ENCODE measurements at places on chromosomes 5 and 9.

GRCh38 chr5:43313854-43314457 lies 744 bp upstream of the HMGCS1 start:
- DNase-seq = no peak

DNA sequence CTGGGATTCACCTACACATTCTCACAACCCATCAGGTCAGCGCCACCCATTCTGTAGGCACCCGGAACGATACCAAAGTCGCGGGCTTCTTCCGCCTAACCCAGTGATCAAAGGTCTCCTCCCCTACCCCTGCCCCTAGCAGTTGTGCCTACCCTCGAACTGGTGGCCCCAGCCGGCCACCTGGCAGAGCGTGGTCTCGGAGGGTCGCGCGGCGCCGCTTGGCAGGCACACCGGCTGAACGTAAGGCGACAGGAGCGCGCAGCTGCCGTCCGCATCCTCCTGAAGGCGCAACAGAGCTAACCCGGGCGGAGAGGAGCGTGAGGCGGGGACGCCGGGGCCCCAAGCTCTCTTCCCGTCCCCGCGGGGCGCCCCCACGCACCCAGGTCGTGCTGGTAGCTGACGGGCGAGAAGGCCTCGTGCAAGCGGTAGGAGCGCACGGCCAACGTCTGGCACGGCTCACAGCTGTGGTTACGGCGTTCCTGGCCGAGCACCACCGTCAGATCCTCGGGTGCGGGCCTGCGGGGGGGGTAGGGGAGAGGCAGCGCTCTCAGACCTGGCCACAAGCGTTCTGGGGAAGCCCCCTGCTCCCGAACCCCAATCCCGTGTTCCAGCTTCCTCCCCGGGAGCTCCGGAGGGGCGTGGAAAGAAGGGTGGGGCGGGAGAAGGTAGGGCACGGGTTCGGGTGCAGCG lies 2.8 kb upstream of the PFN3 start:
- DNase-seq = peak; percentile 77

DNA sequence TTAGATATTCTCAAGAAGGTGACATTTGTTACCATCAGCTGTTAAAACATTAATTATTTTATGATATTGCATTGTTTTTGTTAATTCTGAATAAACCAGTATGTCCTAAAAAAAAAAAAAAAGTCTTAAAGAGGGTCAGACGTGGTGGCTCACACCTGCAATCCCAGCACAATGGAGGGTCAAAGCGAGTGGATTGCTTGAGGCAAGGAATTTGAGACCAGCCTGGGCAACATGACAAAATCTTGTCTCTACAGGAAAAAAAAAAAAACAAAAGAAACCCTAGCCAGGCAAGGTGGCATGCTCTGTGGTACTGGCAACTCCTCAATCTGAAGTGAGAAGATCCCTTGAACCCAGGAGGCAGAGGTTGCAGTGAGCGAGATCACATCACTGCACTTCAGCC lies 46.8 kb downstream of the CYLC2 start:
- no peak for DNase-seq

DNA sequence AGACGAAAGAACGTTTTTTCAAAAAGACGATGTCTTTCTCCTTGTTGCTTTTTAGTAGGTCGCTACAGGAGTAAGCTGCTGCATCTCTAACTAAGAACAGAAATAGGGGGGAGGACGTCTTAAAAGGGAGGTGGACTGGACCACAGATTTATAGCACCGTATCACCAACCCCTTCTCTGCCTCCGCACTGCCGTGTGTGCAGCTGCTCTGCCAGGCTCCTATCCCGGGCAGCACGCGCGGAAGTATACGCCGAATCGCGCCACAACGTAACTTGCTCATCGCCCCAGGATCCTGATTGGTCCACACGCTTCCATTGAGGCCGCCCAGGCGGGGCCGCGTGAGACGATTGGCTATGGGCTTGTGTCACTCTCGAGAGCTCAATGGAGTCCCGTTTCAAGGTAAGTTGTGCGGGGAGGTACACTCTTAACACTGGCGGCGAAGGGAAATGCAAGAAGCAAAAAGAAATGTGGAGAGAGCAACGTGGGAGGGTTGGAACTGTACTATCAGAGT lies at the start of gene ELAVL2:
Gene ELAVL2, minus strand, starts transcription at position 121 of the 510 bp plus-strand sequence. CDS start 64,006 bp downstream, outside the sequence.
- DNase-seq = peak; percentile 23

DNA sequence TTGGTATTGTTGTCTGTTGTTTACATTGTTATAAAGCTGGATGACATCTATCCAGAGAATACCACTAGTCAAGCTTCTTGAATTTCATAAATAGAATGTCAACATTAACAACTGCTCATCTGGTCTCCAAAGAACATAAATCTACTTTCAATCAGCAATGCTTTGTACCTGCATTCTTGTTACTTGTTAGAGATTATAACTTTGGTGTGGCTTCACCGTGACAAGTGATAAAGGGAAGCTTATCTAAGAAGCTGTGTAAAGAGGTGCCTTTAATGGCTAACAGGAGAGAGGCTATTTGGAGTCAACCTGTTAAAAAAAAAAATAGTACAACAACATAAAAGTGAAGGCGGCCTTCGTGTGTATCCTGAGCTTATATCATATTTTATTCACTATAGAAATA lies 41.8 kb downstream of the MUSK start:
- DNase-seq = no peak

GRCh38 chr5:173201636-173202265 lies 33.3 kb downstream of the NKX2-5 start:
- DNase-seq = no peak

- DNase-seq = no peak
These were observed 219.3 kb upstream of the TRIM32 start for GRCh38 chr9:116467740-116468351.

DNA sequence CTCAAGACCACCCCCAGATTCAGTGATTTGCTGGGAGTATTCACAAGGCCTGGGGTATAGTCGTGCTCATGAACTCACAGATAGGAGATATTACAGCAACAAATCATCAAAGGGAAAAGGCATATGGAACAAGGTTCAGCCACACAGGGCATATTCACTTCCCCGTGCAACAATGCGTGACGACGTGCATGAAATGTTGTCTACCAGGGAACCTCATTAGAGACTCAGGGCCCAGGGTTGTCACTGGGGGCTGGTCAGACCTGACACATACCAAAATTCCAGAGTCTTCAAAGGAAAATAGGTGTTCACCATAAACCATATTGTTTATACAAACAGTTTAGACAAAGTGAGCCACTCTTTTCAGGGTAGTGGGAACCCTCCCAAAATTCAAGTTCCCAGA lies 212.4 kb downstream of the RFK start:
- no peak for DNase-seq

DNA sequence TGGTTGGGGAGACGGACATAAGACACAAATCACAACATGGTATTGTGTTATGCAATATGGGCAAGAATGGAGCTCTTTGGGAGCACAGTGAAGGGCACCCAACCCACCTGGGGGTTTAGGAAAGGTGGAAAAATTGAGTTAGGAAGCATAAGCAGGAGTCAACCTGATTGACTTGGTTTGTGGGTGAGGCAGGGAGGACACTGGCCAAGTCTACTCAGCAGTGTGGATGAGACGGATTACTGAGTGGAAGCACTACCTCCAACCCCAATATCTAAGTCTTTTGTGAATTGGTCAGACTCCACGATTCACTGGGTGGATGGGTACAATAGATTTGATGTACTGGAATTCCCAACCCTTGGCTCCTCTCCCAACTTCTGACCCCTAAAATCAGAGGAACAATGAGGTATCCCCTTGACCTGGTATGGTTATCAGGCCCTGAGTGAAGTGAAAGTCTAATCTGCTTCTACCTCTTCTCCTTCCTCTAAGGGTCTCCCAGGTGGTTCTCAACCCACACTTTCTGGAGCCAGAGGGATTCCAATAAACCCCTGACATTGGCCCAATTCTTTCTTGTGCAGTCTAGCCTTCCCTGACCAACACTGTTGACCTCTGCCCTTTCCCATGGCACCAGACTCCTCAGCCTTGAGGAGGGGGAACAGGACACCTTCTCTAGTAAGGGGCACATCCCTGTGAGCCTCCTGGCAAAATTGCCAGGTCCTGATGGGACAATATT lies 5.2 kb downstream of the EGR1 start:
- no peak for DNase-seq

DNA sequence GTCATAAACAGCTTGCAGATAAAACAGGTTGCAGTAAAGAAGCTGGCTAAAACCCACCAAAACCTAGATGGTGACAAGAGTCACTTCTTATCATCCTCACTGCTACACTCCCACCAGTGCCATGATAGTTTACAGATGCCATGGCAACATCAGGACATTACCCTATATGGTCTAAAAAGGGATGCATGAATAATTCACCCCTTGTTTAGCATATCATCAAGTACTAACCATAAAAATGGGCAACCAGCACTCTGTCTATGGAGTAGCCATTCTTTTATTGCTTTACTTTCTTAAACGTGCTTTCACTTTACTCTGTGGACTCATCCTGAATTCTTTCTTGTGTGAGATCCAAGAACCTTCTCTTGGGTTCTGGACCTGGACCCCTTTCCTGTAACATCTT lies 6.7 kb upstream of the SOX30 start:
- no peak for DNase-seq

GRCh38 chr9:113364951-113365350 lies 11.8 kb downstream of the HDHD3 start:
- no peak for DNase-seq

- DNase-seq = peak; percentile 50
These were observed 293.5 kb downstream of the HINT1 start for GRCh38 chr5:130871346-130872086.

DNA sequence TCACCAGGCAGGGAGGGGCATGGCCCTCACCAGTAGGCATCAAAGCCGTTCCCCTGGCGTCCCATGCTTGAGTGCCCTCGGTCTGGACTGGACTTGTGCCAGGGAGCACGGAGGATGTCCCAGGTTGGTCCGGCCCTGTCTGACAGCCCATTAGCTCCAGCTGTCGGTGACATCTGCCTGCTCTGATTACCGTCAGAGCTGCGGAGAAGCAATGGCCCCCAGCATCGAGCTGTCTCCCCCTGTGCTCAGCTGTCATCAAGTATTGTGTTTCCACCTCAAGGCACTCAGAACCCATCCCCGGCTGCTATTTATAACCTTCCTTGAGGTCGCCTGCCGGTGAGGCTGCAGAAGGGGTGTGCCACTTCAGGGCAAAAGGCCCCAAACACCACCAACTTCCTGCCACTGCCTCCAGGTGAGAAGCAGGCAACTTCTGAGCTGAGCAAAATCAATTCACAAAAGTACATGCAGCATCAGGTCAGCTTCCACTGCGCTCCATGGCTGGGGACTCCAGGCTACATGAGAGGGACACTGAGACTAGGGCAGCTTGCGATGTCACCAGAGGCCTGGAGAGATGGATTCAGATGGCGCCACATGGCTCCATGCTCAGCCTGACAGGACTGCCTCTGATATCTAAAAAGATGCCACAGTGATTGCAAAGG lies 142.7 kb downstream of the C5orf15 start:
- DNase-seq = peak; percentile 76

- no peak for DNase-seq
These were observed 13.7 kb downstream of the NUDT2 start for GRCh38 chr9:34343090-34343489.

- no peak for DNase-seq
These were observed 39.1 kb downstream of the CTNNA1 start for GRCh38 chr5:138792195-138792790.

Data from B cell (primary cell).